ENCODE measurements at places on chromosomes 7 and 10. TPM values are rescaled to one million over a fixed set of nuclear protein-coding genes. Genes with fewer than 3 reads are reported as not detected.

HOXA9 gene
- 118 TPM for polyA plus RNA-seq

LIMK1 gene
- 21.3 TPM for polyA plus RNA-seq

GRID2IP gene
- 0.63 TPM for polyA plus RNA-seq

NRF1 gene
- polyA plus RNA-seq, result 24.5 TPM

CNPY4 gene
- 39.3 TPM for polyA plus RNA-seq

DNA sequence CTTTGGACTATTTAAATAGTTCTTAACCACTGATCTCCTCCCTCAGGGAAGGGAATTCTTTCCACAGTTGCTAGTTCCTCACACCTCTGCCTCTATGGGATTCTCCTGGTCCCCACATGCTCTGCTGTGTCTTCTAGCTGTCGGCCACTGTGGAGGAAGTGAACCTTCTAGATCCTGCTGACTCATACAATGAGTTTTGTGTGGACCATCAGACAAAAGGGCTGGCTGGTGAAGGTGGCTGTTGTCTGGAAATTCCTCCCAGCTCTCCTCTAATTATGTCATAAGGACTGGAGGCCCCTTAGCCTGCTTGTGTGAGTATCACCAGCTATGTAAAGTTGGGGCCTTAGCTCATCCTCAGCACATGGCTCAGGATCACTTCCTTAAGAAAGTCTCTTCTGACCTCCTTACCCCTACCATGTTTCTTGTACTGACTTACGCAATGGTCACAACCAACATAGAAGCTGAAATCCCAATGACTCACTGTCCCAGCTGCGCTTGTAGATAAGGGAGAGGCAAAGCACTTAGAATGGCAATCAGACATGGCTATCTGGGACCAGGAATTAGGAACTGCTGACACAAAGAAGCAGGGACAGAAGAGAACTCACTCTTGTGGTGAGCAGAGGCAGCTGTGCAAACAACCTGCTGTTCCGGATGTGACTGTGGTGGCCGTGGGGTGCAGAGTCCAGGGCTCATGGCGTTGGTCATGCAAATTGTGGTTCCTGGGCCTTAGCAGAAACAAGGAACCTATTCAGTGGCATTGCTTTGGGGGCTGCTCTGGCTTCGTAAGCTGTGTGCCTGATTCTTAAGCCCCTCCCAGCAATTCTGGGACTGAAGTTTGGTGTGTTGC lies 2.5 kb upstream of the MACC1 start:
- no peak for DNase-seq

GRCh38 chr7:44324204-44324480 lies 1.3 kb downstream of the CAMK2B start:
- no peak for DNase-seq

- no peak for DNase-seq
Measured at GRCh38 chr10:50610368-50610767, 13.4 kb downstream of the SGMS1 start.

GRCh38 chr10:70622981-70623844 lies 20.7 kb upstream of the PRF1 start:
- no peak for DNase-seq

GRCh38 chr10:112715581-112715980 lies 234.5 kb upstream of the TCF7L2 start:
- no peak for DNase-seq

GRCh38 chr10:86349474-86349873 lies 17.1 kb downstream of the GRID1 start:
- no peak for DNase-seq

- no peak for DNase-seq
Measured at GRCh38 chr7:134083766-134084487, 43.2 kb upstream of the LRGUK start.

DNA sequence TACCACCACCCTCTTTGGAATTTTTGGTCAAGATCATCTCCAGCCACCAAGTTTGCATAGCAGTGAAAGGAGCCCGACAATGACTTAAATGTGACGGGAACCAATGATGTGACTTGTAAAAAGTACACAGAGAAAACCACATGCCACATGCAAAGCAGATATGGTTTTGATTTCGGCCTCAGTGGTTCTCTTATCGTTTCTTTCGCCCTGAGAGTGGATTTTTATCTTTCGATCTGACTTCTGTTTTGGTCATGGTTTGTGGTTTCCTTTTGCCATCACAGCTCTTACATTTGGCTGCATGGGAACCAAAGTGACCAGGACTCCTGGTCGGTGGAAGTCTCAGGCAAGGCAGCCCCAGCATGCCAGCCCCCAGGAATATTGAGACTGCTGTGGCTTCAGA lies 31.5 kb downstream of the TCF7L2 start:
- no peak for DNase-seq
